ENCODE measurements at places on chromosomes 5 and 9.
A peak's percentile ranks its signal among the peaks of the same experiment; 100 is the strongest.

- peak; percentile 86 for DNase-seq
Measured at GRCh38 chr5:102807878-102808502, 52.9 kb downstream of the PAM start.

- DNase-seq: no peak
Measured at GRCh38 chr5:114449860-114450421, 88.1 kb downstream of the KCNN2 start.

GRCh38 chr5:130836729-130837649 lies 328.1 kb downstream of the HINT1 start:
- DNase-seq: no peak

- peak; percentile 45 for DNase-seq
Measured at GRCh38 chr5:159156426-159157238, 52.7 kb downstream of the RNF145 start.

- no peak for DNase-seq
Measured at GRCh38 chr9:10706788-10707187, 94.0 kb upstream of the PTPRD start.

GRCh38 chr9:129716091-129716490 lies 36.8 kb downstream of the PTGES start:
- DNase-seq: no peak

GRCh38 chr5:138212828-138213160 lies 329 bp downstream of the CDC23 start:
- no peak for DNase-seq

DNA sequence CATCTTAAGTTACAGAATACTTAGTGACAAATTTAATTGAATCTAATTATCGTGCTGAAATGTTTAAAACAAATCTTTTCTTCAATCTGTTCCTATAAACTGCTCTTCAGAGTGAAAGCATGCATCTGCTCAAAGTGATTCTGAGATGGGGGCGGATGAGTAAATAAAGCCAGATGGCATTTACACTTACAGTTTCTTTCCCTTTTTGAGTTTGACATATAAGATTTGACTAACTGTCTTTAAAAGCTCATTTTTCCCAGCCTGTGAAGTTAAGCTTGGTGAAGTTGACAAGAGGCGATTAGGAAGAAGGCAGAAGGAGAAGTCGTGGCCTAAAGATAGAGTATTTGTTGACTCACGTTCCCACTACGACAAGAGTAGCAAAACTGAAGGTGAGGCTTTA lies 137.4 kb downstream of the LPAR1 start:
- DNase-seq: no peak

DNA sequence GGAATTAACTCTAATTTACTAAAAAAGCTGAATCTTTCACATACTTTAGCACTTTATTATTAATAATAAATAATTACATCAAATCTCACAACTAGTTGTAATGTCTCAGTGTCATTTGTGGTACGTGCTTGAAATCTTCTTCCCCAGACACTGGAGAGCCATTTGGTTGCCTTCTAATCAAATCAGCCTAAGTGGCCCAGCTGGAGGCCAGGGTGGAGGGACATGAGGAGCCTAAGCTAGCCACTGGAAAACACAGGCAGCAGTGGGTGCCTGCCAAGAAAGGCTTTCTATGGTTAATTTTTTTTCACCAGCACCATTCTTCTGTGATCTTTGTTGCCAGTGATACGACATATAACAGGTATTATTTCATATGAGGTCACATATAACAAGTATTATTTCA lies 117.0 kb downstream of the ERCC6L2 start:
- DNase-seq: no peak

GRCh38 chr5:107672211-107673038 lies 1.7 kb upstream of the EFNA5 start:
- peak; percentile 98 for DNase-seq

DNA sequence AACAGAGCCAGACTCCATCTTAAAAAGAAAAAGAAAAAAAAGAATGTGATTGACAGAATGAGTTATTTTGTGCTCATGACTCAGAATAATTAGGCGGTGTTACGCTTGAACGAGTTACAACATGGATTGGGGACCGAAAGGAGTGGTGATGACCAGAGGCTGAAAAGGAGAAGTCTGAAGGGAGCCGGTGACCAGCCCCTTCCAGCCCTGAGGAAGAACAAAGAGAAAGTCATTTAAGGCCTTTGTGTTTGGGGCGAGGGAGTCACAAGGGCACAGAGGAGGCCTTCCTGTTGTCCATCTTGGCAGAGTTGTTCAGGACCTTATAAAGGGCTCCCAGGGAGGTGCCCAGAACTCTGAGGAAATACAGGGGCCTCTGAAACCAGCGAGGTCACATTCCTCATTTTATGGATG lies 131.6 kb downstream of the GOLPH3 start:
- DNase-seq: no peak

- DNase-seq: no peak
Measured at GRCh38 chr5:25850581-25850980, 1187.8 kb downstream of the CDH9 start.

DNA sequence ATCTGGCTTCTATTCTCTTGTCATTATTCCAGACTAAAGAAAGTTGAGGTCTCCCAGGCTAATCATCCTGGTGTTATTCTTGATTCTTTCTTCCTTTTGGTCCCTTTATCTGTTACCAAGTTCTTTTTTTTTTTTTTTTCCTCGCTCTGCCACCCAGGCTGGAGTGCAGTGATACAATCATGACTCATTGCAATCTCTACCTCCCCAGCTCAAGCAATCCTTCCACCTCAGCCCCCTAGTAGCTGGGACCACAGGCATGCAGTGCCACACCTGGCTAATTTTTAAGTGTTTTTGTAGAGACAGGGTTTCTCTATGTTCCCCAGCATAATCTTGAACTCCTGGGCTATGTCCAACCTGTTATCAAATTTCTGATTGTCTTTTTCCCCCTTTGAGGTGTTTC lies 126.6 kb upstream of the DHFR start:
- peak; percentile 90 for DNase-seq

GRCh38 chr9:109110329-109111021 lies 9.3 kb downstream of the TMEM245 start:
- DNase-seq: no peak

- DNase-seq: no peak
Measured at GRCh38 chr9:6443661-6444060, 30.7 kb downstream of the UHRF2 start.

DNA sequence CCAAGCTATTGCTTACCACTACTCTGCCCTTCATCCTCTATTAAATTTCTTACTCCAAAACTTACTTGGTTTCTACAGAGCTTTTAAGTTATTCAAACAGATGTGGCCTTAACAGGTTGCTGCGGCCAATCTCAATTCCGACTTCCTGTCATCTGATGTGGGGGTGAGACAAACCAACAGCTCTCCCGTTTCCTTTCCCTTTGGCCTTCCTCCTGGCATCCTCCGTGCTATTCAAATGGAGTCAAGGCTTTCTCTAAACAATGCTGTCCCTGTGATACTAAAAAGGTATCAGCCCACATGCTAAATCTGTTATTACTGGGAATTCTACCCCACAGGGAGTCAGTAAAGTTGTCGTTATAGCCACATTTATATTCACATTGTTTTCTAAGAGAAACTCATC lies 11.8 kb downstream of the RBM18 start:
- no peak for DNase-seq

DNA sequence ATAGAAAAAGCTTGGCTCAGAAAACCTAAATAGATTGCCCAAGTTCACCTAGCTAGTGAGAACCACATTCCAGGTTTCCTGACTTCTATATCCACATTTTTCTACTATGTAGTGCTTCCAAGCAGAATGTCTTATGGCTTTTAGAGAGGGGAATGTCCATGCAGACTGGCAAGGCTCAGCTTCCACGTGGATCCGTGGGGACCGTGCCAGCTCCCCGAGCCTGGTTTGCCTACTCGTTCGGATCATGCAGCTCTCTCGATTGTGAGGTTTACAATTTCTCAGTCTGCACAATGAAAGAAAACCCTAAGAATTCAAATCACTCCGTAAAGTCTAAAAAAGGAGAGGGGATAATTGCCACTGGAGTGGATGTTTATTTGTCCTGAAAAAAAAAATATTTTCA lies 256.5 kb upstream of the NR4A3 start:
- no peak for DNase-seq

- DNase-seq: no peak
Measured at GRCh38 chr9:96156171-96156974, 145.6 kb downstream of the HSD17B3 start.

DNA sequence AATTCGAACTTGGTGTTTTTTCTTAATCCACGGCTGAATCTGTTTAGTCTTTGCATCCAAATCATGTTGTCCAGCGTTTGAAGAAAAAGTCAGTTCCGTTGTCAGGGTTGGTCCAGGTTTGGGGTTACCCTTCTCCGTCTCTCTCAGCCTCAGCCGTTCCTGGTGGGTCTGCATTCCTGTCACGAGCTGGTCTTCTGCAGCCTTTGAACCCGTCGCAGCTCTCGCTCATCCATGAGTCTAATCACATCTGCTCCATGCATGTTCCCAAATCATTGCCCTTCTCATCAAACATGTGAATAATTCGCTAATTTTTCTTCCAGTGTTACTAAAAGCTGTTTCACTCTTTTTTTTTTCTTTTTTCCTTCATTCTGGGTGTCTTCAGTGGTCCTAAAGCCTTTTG lies 39.0 kb upstream of the EXOC3 start:
- DNase-seq: no peak

GRCh38 chr5:62093976-62094375 lies 212.0 kb upstream of the KIF2A start:
- peak; percentile 42 for DNase-seq

- DNase-seq: no peak
Measured at GRCh38 chr5:141192110-141192725, at the start of gene PCDHB10. Gene PCDHB10 (plus strand): TSS chr5:141192353. CDS start chr5:141192553, 200 bp downstream.

GRCh38 chr5:146233441-146233840 lies 30.0 kb downstream of the RBM27 start:
- DNase-seq: no peak

DNA sequence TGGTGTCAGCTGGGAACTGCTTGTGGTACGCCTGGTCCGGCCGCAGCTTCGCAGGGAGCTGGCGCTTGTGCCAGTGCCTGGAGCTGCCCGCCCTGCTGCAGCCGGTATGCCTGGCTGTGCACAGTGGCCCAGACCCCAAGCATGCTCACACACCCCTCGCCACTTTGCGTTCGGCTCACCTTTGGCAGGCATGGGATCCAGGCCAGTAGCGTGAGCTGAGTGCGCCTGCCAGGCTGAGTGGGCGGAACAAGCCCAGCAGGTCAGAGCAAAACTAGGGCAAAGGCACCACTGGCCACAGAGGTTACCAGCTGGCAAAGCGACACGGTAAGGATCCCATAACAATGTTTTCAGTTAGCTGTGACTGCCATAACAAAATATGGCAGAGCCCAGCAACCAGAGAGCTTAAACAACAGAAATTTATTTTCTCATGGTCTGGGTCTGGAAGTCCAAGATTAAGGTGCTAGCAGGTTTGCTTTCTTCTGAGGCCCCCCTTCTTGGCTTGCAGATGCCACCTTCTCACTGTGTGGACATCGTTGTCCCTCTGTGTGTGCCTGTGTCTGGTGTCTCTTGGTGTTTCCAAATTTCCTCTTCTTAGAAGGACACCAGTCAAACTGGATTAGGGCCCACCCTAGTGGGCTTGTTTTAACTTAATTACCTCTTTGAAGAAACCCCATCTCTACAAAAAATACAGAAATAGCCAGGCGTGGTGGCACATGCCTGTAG lies 61.6 kb downstream of the PSAT1 start:
- no peak for DNase-seq

- DNase-seq: no peak
Measured at GRCh38 chr9:128790536-128790935, 3.5 kb downstream of the TBC1D13 start.

GRCh38 chr5:178417391-178417811 lies 172.8 kb downstream of the COL23A1 start:
- no peak for DNase-seq

DNA sequence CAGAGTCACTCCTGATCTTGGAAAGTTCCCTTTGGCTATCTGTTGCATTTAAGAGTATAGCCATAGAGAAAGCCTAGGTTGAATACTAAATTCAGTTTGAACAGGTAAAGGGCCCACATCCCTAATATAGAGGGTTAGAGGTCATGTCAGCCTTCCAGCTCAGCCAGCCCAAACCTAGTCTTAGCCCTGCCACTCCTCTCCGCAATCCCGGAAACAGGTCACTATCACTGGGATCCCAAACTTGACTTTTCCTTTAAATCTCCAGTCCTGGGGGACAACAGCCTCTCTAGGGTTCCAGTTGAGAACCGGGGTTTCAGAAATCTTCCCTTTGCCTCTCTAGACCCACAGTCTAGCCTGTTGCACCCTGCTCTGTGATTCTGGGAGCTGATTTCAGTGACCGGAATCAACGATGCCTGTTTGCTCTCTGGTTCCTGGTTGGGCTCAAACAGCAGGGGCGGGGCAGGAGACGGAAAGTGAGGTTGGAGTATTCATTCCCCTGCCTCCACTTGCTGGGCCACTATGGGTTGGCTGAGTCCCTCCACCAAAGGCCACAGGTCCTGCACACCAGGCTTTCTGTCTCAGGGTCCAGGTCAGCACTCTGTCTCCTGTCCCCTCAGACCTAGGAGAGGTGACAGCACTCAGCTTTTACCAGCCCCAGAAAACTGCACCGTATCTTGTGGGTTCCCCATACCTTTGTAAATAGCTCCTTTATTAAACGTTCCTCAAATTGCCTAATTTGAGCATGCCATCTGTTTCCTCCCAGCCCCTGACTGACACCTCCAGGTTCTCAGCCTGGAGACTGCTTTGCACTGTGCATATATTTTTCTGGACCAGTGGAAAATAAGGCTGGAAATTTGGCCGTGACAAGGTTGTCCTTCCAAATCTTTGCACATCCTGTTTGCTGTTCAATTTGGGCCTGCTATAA lies 23.8 kb upstream of the CPEB4 start:
- no peak for DNase-seq

- no peak for DNase-seq
Measured at GRCh38 chr5:102832445-102832844, 77.3 kb downstream of the PAM start.

DNA sequence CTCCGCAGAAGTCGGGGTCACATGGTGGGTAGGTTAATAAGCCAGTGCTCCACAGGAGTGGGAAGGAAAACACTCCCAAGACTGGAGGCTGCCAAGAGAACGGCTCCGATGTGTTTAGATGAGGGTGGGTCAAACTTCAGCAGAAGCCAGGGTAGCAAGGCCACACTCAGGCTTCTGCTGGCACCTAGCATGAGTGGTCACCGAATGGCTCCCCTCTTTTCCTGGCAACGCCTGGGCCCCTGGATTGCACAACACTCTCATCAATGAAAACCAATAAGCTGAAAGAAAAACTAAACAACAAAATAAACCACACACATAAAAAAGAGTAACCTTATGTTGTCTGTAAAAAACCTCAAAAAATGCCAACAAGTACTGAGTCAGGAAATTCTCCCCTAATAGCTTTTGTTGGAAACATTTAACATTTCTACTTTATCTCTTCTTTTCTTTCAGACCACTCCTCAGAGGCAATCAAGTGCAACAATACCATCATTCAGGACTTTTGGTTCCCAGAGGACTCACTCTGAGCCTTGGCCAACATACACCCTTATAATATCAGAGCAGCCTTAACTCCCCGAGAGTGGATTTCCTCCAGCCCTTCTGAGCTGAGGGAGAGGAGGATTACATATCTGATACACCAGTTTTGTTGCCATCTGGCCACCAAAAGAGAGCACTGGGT lies 279.9 kb downstream of the ENC1 start:
- no peak for DNase-seq

GRCh38 chr5:107224272-107224671 lies 446.5 kb downstream of the EFNA5 start:
- no peak for DNase-seq
